ENCODE measurements at places on chromosomes 3 and 15.
A peak's percentile ranks its signal among the peaks of the same experiment; 100 is the strongest.

DNA sequence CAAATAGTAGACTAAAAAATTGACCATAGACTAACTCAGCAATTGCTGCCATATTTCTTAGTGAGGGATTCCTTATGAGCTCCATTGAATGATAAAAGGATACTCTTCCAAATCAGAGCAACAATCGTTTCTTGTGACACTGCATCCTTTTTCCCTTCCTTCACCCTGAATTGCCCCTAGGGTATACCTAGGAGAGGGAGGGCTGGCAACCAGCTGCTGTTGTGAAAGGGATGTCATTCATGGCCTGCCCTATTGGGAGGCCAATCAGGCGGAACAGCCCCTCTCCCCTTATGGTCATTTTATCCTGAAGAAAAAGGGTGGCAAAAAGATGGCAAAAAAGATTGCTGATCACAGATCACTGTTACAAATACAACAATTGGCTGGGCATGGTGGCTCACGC is 26.3 kb downstream of the B3GNT5 start:
- DNase-seq, result no peak

GRCh38 chr3:11553436-11554235 is 90.1 kb downstream of the VGLL4 start:
- DNase-seq, result no peak

GRCh38 chr3:4448187-4448586 is 18.9 kb downstream of the SUMF1 start:
- no peak for DNase-seq

GRCh38 chr3:135272026-135272669 is 477.1 kb downstream of the EPHB1 start:
- no peak for DNase-seq

DNA sequence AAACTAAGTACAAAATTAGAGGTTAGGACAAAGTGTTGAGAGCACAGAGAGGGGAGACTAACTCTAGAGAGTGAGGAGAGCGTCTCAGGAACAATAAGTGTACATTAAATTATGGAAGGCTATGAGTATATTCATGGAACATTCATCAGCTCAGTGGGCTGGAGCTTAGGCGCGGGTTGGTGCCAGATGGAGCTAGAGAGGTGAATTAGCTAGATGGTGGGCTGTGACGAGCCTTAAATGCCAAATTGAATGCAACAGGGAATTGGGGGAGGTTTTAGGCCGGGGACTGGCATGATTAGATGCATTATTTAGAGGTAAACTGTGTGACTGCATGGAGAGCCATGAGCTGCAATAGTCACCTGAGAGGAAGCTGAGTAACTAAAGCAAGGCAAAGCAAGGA is 97.1 kb downstream of the TMEM108 start:
- no peak for DNase-seq

GRCh38 chr3:136932978-136933772 is 24.6 kb upstream of the IL20RB start:
- DNase-seq, result no peak

- DNase-seq, result peak; percentile 18
Measured at GRCh38 chr3:73622091-73622805, 2.5 kb downstream of the PDZRN3 start.

DNA sequence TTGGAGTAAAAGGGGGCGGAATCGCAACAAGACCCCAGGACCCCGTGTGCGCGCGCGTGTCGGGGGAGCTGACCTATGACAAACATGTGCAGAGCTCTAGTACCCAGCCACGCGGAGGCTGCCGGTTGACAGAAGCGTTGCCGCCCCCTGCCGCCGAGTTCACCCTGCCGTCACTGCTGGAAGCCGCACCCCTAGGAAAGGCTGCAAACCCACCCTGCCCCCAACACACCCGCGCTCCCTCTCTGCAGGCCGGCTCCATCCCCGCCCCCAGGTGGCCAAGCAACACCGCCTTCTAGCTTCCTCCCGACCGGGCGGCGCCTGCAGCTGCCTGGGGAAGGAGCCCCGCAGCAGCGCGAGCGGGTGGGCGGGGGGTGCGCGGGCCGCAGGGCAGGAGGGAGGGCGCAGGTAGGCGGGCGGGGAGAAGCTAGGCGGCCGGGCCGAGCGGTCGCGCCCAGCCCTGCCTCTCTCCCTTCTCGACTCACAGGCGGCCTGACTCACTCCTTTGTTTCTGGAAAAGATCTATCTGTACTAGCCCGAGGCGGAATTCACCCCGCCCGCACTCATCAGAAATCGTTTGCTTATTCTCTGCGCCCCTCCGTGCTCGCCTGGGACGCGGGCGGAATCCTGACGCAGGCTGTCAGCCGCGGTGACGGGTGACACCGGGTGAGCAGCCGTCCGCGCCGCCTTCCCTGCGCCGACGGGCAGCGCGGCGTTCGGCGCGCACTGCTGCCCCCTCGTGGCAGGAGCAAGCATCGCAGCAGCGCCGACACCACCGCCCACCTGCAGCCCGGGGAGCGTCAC is 160.8 kb downstream of the GAP43 start:
- DNase-seq, result peak; percentile 74

DNA sequence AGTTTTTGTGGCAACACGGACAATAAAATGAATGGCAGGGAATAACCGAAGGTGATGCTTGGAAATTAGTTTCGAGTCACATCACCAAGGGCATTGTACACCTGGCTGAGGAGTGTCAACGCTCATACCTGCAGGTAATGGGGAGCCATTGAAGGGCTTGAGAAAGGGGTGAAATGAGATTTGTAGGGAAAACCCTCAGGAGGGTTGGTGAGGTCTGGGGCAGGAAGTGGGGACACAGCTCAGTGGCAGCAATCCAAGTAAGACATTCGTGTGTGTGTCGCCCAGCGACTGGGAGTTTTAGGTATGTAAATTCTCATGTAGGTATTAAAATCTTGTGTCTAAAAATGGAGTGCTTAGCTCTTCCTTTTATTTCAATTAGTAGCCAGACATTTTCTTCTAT is 14.3 kb downstream of the PARP14 start:
- no peak for DNase-seq

DNA sequence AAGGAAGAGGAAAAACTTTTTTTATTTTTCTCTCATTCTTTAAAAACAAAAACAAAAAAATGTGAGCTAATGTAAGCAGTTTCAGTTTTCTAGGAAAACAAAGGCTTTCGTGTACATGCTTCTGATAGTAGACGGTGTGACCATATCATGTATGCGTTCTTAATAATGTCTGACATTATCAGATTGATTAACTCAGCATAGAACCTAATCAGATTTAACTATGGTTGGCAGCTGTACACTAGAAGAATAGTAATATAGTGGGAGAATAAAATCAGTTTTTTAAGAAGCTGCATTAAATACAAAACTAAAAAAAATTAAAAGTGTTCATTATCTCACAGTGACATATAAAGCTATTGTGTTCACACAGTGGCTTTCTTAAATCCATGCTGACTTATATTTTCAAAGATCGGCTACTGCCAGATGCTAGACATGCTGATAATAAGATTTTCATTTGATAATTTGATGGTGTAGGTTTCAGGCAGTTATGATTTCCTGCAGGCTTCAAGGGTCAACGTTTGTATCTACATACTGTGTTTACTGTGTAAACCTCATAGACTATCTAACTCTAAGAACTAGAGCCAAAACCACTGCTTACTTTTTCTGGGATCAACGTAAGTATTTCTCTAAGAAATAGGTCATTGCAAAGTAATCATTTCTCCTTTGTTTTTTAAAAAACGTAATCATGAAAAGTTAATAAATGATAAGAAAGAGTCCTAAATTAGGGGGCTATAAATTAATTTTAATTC is 74.0 kb downstream of the UBE2E2 start:
- no peak for DNase-seq

DNA sequence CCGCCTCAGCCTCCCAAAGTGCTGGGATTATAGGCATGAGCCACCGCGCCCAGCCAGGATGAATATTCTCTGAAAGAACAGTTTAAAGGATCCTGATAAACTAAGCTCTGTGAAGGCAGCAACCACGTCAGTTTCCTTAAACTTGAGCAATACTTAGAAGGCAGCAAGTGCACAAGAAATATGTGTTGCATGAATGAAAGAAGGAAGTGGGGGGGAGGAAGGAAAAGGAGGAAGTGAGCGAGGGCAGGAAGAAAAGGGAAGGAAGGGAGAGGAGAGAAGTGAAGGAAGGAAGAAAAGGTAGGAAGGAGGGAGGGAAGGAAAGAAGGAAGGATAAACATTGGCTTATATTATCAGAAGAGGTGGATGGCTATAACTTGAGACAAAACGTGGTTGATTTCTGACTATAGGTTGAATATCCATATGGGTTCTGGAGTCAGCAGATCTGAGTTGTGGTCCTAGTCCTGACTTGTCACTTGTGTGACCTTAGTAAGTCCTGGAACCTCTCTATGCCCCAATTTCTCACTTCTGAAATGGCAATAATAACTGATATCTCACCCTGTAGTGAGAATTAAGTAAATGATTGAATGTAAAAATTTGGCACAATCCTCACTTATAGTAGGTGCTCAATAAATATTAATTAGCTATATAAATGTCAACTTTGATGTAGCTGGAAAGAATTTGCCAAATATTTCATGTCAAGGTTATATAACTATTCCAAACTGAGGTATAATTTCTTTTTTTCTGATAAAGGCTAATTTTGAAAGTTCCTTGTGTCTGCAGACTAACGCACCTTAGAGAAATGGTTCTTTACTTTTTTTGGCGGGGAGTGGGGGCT is 12.0 kb upstream of the SEMA4B start:
- DNase-seq, result no peak

DNA sequence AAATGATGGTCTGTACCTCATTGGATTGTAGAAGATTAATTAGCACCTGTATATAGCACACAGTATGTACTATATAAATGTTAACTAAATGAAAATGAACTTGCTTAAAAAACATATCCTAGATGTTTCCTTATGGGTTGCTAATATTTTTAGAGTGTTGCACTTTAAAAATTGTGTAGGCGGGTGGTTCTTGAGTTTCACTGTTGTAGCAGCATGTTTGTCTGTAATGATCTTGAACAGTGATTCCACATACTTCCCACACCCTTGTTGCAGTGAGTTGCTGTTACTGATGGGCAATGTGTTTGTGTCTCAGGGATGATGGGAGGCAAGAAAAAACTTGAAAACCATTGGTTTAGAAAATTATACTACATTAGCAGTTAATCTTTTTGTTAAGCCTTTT is 22.0 kb downstream of the USP3 start:
- no peak for DNase-seq

Measured in C1 segment of cervical spinal cord (tissue), 14 donors.